ENCODE measurements at places on chromosomes 5 and 9.
A peak's percentile ranks its signal among the peaks of the same experiment; 100 is the strongest.

GRCh38 chr9:78769690-78770089, 472.8 kb downstream of the PSAT1 start:
- no peak for DNase-seq

- DNase-seq, result no peak
Observed at GRCh38 chr5:149313151-149313841, 32.0 kb upstream of the GRPEL2 start.

GRCh38 chr5:123150089-123150488, 61.0 kb downstream of the PRDM6 start:
- no peak for DNase-seq

- DNase-seq, result no peak
Observed at GRCh38 chr9:125235804-125236519, 5.2 kb downstream of the HSPA5 start.

GRCh38 chr9:134474055-134474370, 147.8 kb downstream of the RXRA start:
- DNase-seq, result no peak

- no peak for DNase-seq
Observed at GRCh38 chr9:75088646-75089372, 495 bp downstream of the OSTF1 start.

- DNase-seq, result no peak
Observed at GRCh38 chr9:122376796-122377195, 6.0 kb downstream of the PTGS1 start.

DNA sequence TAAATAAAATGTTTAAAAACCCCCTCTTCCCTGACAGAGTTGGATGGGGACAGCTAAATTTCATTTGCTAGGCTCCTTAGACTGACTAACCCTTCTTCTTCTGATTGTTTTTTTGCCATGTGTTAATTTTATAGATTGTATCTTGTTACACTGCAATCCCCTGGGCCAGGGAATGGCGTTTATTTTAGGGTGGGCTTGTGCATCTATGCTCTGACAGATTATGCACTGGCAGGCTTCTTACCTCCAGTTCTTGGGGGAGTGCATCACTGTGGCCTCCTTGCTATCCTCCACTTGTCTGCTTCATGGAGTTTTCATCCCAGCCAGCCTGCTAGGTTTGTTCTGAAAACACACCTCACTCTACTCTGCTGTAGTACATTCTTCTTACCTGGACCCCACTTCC, 159.8 kb downstream of the DROSHA start:
- no peak for DNase-seq

DNA sequence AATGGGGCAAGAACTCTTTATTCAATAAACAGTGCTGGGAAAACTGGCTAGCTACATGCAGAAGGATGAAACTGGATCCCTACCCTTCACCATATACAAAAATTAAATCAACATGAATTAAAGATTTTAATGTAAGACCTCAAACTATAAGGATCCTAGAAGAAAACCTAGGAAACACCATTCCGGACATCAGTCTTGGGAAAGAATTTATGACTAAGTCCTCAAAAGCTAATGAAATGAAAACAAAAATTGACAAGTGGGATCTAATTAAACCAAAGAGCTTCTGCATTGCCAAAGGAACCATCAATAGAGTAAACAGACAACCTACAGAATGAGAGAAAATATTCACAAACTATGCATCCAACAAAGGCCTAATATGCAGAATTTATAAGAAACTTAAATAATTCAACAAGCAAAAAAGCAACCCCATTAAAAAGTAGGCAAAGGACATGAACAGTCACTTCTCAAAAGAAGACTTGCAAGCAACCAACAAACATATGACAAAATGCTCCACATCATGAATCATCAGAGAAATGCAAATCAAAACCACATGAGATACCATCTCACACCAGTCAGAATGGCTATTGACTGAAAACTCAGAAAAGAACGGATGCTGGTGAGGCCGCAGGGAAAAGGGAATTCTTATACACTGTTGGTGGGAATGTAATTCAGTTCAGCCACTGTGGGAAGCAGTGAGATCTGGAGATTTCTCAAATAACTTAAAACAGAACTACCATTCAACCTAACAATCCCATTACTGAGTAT, 104.3 kb upstream of the MAP3K1 start:
- no peak for DNase-seq

DNA sequence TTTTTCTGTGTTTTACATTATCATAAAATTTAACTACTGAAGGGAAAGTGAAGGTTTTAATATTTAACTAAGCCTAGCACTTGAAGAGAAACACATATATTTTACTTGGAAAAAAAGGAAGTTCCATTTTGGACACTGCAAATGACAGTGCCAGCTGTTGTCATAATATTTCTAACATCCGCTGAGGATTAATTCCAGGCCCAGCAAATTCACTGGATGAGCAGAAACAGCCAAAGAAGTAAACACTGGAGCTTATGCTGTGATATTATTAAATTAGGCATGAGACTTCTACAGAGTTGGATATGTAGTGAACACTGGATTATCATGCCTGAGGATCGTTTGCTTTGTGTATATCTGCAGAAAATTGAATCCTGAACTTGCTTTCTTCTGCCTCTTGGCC, 67.6 kb downstream of the GHR start:
- no peak for DNase-seq

DNA sequence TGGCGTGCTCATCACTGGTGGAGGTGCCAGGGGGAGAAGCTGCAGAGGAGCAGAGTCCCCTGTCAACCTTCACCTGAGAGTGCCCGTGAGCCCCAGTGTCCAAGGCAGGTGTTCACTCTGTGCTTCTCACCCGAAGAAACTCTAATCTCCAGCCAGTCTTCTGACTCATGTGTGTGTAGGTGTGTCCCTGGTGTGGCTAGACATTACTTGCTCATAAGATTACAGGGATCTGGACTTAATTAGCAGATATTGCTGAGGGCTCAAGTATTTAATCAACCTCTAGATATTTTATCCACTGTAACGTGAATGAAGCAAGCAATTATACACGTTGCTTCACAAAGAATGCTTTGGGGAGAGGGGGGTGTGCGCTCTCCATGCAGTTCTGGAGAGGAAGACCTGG, 72.5 kb downstream of the MED10 start:
- no peak for DNase-seq

DNA sequence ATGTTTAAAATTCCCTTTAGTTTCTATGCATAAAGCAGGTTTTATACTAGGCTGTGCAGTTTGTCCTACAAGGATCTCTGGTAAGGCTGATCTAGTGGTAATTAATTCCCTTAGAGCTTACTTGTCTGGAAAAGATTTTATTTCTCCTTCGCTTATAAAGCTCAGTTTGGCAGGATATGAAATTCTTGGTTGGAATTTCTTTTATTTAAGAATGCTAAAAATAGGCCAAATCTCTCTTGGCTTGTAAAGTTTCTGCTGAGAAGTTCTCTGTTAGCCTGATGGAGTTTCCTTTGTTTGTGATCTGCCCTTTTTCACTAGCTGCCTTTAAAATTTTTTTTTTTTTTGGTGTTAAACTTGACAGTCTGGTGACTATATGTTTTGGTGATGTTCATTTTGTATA, 237.1 kb upstream of the TLE4 start:
- DNase-seq, result no peak

- DNase-seq, result no peak
Observed at GRCh38 chr5:150625831-150626746, 14.4 kb upstream of the SYNPO start.

DNA sequence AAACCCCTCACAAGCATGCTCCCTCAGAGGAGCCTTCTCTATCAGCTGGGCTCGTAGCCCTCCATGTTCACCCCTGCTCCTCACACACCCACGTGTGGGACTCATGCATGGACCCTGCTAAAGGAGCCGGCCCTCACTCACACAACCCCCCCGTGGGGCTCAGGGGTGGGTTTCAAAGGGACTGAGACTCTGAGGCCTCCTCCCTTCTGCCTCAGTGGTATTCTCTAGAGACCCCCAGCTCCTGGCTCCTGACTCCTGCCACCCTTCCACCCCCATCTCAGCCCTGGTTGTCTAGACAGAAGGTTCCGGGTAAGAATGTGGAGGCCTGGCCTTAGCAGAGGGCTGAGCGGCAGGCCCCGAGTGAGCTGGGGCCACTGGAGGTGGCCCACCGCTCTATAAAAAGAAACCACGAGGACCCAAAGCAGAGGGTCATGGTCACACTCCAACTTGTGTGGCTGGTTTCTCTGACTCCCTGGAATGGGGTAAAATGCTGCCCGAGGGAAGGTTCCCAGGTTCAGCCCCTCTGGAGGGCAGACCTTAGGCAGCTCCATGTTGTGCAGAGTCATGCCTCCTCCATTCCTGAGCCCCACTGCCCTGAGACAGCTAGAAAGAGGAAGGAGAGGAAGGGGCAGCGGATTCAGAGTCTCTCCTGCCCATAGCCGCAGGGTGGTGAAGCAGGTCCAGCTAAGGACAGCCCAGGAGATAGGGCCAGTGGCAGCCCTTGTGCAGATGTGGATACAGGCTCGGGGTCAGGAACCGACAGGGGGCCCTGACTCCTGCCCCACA, 10.8 kb downstream of the SEPTIN8 start:
- DNase-seq, result no peak

DNA sequence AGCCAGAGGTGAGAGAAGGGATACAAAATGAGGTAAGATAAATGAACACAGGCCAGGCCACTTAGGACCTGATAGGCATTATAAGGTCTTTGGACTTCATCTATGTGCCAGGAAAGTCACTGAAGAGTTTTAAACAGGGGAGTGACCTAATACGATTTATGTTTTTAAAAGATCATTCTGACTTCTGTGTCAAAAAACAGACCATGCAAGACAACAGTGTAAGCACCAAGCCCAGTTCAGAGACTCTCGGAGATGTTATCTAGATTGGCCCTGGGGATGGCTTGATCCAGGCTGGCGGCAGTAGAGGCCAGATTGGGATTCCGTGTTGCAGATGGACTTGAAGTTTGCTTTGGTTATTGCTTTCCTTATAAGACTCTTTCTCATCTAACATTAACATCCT, 43.0 kb upstream of the DPYSL3 start:
- no peak for DNase-seq

- DNase-seq, result no peak
Observed at GRCh38 chr5:100821751-100822150, 81.3 kb downstream of the ST8SIA4 start.

DNA sequence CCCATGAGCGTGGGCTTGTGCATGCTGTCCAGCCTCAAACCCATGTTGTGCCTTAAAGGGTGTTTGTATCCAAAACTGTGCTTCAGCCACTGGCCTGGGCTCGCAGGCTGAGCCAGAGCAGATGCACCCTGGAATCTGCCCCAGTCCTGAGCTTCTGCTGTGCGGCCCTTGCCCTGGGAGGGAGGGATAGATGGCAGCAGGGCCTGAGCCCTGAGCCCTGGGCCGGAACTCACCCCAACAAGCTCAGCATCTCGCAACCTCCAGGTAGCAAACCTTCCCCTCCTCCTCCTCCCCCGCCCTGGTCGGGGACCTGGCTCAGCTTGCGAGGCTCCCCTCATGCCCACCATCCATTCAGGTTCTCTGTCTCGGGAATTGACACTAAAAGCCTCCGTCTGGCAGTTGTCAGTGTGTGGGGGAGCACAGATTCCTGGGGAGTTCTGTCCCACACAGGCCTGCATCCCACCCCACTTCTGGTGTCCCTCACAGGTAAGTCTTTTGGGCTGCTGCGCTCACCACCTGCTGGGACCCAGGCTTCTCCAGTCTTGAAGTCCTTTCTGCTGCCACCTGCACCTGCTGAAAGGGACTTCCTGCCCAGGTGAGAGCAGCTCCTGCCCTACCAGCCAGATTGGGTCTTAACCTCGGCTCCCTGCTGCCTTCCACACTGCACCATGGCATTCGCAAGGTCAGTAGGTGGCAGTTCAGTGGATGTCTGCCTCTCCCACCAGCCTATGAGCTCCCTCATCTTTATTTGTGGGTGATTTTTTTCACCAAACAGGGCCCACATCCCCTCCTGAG, 55.2 kb upstream of the OLFM1 start:
- DNase-seq, result no peak

DNA sequence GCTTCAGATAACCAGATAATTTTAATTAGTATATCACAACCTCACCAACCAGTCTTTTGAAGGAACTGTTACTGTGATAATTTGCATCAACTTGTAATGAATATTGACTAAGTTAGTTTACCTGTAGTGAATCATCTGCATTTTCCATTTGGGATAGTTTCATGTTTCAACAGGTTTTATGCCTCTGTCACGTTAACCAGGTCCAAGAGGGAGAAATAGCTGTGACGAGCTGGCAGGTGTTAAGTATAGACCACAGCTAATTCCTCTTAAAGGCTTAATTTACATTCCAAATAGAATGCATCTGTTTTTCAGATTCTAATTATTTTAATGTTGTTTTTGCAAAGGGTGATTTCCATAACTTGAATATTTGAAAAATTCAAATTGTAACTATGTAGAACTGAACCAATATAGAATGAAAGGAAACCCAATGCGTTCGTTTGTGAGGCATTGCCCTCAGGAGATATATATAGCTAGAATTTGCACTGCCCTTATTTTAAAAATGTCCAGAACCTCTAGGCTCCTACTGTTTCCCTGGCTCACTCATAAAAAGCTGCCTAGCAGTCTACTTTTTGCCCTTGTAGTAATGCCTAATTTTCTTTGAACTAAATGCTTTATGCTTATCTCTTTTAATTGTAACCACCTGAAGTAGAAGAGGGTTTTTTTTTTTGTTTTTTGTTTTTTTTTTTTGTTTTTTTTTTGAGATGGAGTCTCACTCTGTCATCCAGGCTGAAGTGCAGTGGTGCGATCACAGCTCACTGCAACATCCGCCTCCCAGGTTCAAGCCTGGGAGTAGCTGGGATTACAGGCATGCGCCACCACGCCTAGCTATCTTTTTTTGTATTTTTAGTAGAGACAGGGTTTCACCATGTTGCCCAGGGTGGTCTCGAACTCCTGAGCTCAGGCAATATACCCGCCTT, 270.5 kb downstream of the SMARCA2 start:
- DNase-seq, result no peak

GRCh38 chr5:162221910-162222309, 154.3 kb downstream of the GABRG2 start:
- DNase-seq, result no peak

GRCh38 chr9:93826209-93826608, 128.9 kb downstream of the BARX1 start:
- DNase-seq, result peak; percentile 51

- no peak for DNase-seq
Observed at GRCh38 chr5:147168578-147169327, 66.1 kb upstream of the STK32A start.

- DNase-seq, result peak; percentile 58
Observed at GRCh38 chr9:120394058-120394669, 185.8 kb downstream of the CDK5RAP2 start.

DNA sequence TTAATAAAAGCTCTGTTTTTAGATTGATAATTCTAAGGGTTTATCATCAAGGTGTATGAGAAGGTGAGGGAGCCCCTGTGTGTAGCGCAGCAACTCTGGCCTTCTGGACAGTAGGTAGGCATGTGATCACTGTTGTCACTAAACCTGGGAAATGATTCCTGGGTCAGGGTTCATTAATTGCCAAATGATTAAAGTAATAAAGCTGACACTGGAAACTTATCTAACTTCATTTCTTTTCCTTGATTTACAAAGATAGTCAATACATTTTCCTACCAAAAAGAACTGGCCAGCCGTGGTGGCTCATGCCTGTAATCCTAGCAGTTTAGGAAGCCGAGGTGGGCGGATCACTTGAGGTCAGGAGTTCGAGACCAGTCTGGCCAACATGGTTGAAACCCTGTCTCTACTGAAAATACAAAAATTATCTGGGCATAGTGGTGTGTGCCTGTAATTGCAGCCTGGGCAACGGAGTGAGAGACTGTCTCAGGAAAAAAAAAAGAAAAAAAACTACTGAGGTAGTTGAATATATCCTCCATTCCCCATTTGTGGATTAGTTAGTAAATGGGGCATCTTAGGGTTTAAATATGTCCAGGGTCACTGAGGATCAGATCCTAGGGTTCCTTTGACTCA, 2.4 kb downstream of the EHMT1 start:
- no peak for DNase-seq

Measured in activated T-cell treated with anti-CD3 and anti-CD28 coated beads for 48 hours (primary cell).